Bone marrow (tissue), 2 donors: ENCODE measurements at places on chromosomes 11 and 22.
A peak's percentile ranks its signal among the peaks of the same experiment; 100 is the strongest.

- DNase-seq, result no peak
These were observed 793.7 kb upstream of the LRRC4C start for GRCh38 chr11:42253156-42253555.

- DNase-seq, result no peak
These were observed 417 bp downstream of the HNRNPUL2 start for GRCh38 chr11:62726915-62727164.

DNA sequence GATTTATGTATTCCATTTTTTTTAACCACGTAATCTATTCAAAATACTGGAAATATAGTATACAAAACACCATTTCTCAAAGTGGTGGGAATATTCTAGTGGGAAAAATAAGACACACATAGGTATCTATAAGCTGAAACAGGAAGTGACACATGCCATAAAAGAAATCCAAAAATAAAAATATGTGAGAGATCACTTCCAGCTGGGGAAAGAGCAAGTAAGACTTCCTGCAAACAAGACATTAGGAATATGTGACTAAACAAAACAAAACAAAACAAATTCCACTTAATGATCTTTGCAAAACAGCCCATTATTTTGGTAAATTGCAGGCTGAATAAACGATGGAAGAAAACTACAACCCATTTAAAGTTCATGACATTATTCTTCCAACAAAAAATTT lies 107.3 kb upstream of the CEP126 start:
- DNase-seq, result no peak

DNA sequence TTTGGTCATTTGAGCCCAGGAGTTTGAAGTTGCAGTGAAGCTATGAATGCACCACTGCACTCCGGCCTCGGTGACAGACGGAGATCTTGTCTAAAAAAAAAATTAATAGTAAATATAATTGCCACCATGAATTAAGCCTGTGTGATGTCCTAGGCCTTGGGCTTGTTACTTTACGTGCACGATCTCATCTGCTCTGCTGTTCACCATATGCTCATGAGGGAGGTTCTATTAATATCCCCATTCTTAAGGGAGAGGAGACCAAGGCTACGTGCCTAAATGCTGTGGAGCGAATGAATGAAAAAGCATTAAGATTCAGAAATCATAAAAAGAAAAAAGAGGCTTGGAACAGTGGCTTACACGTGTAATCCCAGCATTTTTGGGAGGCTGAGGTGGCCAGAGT lies 2.6 kb upstream of the ATG2A start:
- DNase-seq, result no peak

DNA sequence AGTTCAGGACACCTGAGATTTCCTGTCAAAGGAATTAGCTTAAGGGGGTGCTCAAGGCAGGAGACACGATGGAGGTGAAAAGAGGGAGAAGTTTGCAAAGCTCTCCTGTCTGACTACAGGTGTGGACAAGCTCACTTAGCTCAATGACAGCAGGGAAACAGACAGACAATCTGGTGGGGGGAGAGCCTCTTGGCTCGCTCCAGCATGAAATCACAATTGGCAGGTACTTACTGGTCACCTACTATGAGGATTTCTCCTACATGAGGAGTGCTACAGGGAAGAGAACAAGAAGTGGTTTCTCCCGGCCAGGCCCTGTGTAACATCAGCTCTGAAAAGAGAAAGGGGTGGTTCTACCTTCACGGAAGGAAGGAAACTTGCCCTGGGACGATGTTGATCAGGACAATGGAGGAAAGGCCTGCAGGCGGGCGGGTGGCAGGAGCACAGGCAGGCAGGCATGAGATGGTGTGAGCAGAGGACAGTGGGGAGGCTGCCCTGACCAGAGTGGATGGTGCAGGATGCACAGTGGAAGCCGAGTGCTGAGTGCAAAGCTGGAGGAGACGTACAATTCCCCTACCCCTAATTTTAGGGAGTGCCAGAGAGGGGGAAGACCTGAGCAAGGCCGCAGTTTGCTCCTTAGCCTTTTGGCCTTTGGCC lies 57.9 kb upstream of the CRTAM start:
- no peak for DNase-seq

- DNase-seq, result no peak
These were observed 38.7 kb downstream of the SYT13 start for GRCh38 chr11:45247433-45247832.

GRCh38 chr11:99742501-99742900 lies 721.8 kb downstream of the CNTN5 start:
- no peak for DNase-seq

DNA sequence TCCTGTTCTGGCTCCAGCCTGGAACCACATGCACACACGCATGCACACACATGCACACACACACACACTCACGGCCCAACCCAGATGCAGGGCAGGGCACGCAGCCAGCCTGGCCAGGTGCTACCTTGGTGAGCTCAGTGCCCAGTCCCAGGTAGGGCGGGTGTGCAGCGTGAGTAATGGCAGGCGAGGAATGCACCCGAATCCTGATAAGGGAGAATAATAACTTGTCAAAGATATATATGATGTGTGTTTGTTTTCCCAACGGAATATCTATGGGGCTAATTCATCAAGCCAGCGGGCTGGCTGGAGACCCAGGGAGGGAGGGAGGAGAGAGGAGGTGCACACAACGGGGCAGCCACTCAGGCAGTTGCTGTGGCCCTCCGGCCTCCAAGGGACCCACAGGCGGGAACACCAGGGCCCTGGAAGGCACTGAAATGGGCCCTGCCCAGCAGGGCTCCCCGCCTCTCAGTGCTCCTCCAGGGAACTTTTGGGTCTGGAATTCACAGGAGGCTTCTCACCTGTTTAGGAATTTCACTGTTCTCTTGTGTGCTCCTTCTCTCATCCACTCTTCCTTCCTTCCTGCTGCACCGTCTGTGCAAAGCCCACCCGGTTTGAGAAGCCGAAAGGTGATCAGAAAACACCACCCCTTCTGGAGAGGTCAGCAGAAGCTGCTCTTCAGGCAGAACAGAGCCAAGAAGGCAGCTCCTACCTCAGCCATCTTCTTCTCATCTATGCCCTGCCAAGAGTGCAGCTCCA lies 79.0 kb downstream of the BUD13 start:
- DNase-seq, result no peak

GRCh38 chr11:71996946-71997345 lies 1.8 kb upstream of the IL18BP start:
- peak; percentile 17 for DNase-seq

DNA sequence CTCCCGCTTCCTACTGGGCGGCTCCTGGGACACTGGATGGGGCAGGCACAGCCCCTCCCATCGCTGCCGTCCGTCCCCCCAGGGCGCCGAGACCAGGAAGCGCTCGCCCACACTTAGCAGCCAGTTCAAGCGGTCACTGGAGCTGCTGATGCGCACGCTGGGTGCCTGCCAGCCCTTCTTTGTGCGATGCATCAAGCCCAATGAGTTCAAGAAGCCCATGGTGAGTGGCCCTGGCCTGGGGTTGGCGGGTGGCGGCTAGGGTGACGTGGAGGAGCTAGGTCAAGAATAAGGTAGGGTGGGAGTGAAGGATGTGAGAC lies 44.6 kb downstream of the MYO7A start:
- DNase-seq, result no peak

DNA sequence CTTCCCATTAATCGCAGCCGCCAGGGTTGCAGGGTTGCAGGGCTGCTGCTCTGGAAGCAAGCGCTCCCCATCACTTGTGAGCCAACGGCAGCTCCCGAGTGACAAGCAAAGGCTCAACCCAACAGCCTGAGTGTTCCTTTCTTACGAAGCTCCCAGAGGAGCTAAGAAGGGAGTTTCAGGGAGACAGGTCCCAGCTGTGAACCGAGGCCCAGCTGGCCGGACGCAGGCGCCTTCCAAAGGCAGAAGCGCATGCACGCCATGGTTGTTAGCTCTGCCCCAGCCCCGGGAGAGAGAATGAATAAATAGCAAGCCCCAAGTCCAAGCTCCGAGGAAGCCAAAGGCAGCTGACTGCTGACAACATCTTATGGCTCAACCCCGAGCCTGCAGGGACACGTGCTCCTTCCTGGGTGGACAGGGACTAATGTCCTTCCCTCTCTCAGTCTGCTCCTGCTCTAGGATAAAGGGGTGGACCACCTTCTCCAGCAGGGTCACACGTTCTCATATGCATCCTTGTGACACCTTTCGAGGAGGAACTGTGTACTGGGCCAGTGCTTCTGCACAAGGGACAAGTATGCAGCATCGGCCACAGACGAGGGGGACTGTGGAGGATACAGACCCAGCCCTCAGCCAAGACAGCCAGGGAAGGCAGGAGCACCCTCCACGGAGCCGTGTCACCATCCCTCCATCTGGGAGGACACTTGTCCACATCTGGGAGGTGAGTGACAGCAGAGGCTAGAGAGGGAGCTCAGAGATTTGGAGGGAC lies 29.9 kb downstream of the SHANK2 start:
- DNase-seq, result no peak

GRCh38 chr11:27524155-27524554 lies 17.6 kb upstream of the LIN7C start:
- no peak for DNase-seq

DNA sequence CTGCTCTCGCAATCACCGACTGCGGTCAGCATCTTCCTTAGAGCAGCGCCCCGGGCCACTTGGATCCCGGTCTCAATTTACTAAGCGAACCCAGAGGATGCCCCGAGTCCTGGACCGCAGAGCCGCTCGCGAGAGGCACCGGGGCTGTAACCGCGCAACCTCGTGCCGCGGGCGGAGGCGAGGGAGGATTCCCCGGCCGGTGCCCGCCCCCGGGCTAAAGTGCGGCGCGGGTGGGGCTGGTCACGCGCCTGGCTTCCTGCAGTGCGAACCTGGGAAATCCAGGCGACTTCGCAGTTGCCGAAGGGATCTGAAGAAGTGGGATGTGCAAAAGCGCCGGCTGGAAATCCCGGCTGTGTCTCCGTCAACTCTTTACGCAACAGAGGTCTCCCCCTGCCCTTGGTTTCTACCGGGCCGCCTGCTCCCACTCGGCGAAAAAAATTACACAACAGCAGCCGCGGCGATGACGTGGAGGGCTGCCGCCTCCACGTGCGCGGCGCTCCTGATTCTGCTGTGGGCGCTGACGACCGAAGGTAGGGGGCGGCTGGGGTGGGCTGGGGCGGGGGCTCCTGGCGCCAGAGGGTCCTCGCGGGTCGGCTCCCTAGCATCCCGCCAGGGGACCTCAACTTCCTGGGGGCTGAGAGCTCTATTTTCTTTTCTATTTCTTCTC lies at the start of gene NCR3LG1:
Gene NCR3LG1, plus strand, starts transcription at position 291 of the 667 bp plus-strand sequence. Its CDS starts 170 bp downstream, at position 461.
- peak; percentile 58 for DNase-seq
